ENCODE measurements at places on chromosomes 13 and 19.

DNA sequence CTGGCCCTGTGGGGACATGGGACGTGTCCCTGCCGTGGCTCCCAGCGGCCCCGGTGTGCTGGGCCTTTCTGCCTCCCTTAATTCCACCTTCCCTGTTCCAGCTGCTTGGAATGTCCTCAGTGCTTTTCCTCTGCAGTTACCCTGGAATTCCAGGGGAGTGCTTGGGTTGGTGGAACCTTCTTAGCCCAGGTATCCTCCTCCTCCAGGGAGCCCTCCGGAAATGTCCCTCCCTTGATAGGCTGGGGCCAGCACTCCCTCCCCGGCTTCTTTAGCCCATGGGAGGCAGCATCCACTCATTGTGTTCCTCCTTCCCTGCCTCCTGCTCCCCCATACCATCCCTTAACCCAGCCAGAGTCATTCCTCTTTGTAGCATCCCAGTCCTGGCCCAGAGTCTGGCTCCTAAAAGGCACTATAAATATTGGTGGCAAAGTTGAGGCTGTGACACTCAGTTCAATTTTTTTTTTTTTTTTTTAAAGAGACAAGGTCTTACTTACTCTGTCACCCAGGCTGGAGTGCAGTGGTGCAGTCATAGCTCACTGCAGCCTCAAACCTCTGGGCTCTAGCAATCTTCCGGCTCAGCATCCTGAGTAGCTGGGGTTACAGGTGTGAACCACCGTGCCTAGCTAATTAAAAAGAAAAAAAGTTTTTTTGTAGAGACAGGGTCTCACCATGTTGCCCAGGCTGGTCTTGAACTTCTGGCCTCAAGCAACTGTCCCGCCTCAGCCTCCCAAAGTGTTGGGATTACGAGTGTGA is 13.7 kb upstream of the SLC7A10 start:
- no peak for DNase-seq

GRCh38 chr19:42324655-42325307 is 654 bp upstream of the MEGF8 start:
- DNase-seq: no peak

- peak; percentile 56 for DNase-seq
These were observed 711 bp downstream of the FUT2 start for GRCh38 chr19:48696353-48697010.

DNA sequence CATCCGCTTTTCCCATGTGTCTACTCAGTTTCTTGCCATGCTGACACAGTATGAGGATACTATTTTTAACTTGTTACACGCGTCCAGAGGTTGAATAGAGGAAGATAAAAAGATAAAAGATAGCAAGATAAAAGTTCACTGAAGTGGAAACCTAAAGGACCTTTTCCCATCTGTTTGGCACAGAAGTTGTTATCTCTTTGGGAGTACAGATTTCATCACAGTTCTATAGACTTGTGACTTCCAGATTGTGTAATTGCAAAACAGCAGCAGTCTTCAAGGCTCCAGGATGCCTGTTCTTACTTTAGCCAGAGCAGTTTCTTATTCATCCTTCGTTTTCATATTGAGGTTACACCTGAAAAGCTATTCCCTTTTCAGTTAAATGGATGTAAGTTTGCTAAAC is 369.2 kb downstream of the GPC5 start:
- DNase-seq: no peak

- DNase-seq: no peak
These were observed 5.1 kb upstream of the DHDH start for GRCh38 chr19:48928164-48929025.

GRCh38 chr13:40148742-40149141 is 493.3 kb downstream of the COG6 start:
- no peak for DNase-seq

DNA sequence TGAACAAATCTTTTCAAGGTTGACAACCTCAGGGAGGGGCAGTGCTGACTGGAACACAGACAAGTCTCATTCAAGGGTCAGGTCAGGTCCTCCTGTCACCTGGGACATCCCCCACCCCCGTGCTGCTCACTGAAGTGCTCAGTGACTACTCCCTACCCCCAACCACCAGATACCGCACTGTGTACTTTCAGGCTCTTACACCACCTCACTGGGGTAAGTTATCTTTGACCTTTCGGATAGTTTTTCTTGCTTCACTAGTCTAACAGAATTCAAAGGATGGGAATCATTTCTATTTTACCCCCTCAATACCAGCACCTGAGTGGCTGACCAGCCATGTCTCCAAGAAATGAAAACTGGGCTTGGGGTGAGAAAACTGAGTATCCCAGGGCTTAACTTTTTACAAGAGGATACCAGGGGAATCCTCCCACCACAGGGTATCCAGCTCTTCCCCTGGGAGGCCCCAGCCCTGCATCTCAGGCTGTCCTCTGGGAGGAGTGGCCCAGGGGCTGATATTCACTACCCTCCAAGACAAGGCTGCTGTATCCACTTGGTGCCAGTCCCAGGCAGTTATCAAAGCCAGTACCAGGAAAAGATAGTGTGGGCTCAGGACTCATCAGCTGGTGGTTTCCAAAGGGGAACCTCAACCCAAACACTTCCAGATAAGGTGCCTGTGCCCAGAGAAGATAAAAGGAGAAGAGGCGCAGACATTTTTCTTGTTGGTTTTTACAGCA is 2.1 kb downstream of the ZNF563 start:
- peak; percentile 22 for DNase-seq

DNA sequence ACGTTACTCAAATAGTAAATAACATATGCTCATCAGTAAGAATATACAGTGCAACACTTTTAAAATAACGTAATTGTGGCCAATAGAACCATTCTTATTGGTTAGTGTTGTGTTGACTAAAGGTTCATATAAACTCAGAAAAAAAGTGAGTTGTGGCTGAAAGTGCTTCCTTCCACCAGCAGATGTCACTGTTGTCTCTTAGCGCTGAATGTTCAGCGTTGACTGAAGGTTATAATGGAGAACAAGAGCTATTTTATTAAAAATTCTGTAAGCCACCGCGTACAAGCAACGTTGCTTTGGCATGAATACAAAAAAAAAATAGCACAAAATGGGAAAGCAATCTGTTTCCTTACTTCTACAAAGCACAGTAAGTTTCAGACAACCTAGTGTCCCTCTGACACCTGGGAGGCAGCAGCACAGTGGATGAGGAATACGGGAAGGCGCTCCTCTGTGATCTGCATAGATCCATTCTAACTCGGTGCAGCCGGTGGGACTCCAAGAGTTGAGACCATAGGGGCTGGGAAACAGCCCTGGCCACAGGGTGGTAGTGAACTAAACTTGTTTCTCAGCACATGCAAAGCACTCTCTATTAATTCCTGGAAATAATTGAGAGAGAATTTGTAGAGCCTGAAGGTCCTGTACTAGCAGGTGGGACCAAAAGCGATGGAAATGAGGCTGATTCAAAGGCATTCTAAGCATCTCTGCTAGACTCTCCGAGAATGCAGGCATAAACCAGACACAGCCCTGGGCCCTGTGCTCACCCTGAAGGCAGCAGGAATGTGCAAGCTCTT is 23.9 kb upstream of the OXGR1 start:
- peak; percentile 52 for DNase-seq

DNA sequence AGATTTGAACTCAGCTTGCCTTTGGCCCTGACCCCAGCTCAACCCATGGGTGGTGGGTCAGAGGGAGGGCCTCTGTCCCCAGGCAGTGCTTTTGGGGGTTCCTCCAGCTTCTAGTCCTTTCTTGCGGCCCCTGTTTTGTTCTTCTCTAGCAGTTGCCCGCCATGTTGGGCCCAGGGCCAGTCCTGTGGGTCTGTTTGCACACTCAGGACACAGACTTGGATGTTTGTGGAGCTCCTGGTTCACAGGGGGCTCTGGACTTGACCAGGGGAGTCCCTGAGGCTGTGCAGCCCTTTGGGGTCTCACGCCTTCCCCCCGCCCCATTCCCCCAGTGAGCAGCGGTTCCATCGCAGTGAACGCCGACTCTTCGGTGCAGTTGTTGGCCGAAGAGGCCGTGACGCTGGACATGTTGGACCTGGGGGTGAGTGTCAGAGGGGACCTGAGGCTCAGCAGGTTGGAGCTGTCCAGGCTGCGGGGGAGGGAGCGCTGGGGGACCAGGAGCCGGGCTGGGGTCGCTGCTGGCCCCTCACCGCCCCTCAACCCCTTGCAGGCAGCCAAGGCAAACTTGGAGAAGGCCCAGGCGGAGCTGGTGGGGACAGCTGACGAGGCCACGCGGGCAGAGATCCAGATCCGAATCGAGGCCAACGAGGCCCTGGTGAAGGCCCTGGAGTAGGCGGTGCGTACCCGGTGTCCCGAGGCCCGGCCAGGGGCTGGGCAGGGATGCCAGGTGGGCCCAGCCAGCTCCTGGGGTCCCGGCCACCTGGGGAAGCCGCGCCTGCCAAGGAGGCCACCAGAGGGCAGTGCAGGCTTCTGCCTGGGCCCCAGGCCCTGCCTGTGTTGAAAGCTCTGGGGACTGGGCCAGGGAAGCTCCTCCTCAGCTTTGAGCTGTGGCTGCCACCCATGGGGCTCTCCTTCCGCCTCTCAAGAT is 2.5 kb downstream of the ATP5F1D start:
- peak; percentile 84 for DNase-seq

DNA sequence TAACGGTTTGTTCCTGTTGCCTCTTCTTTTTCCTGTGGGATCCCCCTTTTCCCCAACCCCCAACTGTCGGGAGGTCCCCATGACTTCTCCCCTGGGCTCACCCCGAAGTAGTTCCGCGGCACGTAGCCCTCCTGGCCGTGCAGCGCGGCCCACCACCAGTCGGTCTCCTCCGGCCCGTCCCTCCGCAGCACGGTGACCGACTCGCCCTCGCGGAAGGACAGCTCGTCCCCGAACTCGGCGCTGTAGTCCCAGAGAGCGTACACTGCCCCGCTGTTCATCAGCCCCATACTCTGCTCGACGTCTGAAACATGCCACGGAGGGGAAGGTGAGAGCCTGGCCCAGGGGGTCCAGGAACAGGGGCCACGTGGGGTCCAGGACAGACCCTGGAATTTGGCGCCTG is 12.1 kb upstream of the ERCC2 start:
- DNase-seq: no peak

GRCh38 chr19:55667958-55668357 is 7.1 kb upstream of the EPN1 start:
- DNase-seq: no peak

- DNase-seq: no peak
These were observed 414.9 kb downstream of the COG6 start for GRCh38 chr13:40070357-40070756.

DNA sequence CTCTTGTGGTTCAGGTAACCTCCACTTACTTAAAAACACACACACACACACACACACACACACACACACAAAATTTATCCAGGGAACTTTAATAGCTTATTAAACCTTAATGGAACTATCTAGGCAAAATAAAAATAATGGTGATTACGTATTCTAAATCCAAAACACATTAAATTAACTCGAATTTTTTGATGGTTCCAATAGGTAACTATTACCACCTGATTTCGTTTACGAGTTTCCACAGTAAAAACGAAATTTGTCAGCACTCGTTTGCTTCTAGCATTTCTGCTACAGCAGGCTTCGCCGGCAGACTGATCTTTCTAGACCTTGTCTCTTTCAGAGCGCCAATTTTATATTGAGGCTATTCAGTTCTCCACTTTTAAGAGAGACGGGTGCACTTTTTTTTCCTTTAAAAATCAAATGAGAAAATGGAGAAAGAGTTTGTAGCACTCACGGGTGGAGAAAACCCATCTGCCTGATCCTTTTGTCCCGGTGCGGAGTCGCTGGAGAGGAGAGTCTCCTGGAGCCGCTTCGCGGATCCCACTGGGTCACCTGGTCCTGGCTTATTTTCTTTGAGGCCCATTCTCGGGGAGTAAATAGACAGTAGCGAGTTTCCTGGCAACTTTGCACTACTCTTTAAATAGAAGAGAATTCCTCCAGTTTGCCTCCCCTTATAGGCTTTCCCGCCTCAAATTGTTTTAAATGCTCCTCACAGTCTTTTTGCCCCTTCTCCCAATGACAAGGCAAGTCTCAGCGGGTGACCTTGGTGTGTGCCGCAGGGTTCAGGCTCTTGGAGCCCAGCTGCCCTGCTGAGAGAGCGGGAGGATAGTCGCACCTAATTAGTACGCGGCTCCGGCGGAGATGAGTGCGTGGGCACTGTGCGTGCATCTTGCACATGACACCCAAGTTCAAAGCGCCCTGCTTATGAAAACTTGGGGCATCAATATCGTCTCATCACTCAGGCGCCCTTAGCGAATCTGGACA is 117.0 kb downstream of the KCNRG start:
- DNase-seq: no peak

GRCh38 chr13:96795670-96796069 is 198.6 kb downstream of the OXGR1 start:
- no peak for DNase-seq

- no peak for DNase-seq
These were observed 260.0 kb downstream of the NDFIP2 start for GRCh38 chr13:79740991-79741390.

- DNase-seq: no peak
These were observed 80.7 kb downstream of the ATP11A start for GRCh38 chr13:112770504-112770903.

GRCh38 chr13:99075268-99076191 is 97.7 kb upstream of the DOCK9 start:
- peak; percentile 53 for DNase-seq

DNA sequence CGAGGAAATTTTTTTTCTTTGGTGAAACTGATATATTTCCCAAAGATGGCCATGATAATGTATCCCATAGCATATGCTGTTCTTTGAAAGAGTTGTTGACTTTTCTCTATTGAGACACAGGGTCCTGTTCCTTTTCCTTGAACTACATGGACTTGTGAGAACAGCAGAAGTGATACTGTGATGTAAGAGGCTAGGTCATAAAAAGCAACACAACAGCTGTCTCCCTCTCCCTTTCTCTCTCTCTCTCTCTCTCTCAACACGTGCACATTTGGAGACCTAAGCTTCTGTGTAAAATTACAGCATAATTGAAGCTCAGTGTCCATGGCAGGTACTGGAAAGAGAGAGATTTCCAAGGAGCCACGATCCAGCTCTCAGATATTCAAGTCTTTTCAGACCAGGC is 1712.4 kb downstream of the EFNB2 start:
- no peak for DNase-seq

GRCh38 chr13:33204130-33204927 is 81.2 kb downstream of the STARD13 start:
- DNase-seq: no peak

- peak; percentile 17 for DNase-seq
These were observed 201.3 kb upstream of the SLITRK6 start for GRCh38 chr13:86000546-86000945.

- peak; percentile 88 for DNase-seq
These were observed 40.1 kb upstream of the PSG9 start for GRCh38 chr19:43309466-43309865.

GRCh38 chr19:6528544-6529121 is 2.2 kb upstream of the TNFSF9 start:
- no peak for DNase-seq

- no peak for DNase-seq
These were observed 26.3 kb downstream of the CYP4F2 start for GRCh38 chr19:15871570-15871969.

GRCh38 chr19:3154957-3155736 is 19.3 kb downstream of the GNA15 start:
- DNase-seq: no peak

- no peak for DNase-seq
These were observed 2.7 kb downstream of the GYS1 start for GRCh38 chr19:48990400-48990799.

GRCh38 chr19:34662919-34663318 is 14.0 kb downstream of the SCGB2B2 start:
- DNase-seq: peak; percentile 59

Data from WERI-Rb-1 (cell line).